Endothelial cell of coronary artery (primary cell): ENCODE measurements at places on chromosomes 5 and 9. TPM values are rescaled to one million over a fixed set of nuclear protein-coding genes. Genes with fewer than 3 reads are reported as not detected.

PRRX2 gene
- 0.66 TPM in 1 of 2 replicates, not detected in the other for total RNA-seq

SH3RF2 gene
- total RNA-seq, result 1.2 and 4.3 TPM in 2 replicates

PCDHGB3 gene
- 3.1 and 4.0 TPM in 2 replicates for total RNA-seq

LHX3 gene
- not detected in 2 replicates for total RNA-seq

SLC34A3 gene
- not detected in 2 replicates for total RNA-seq

PCDHB3 gene
- total RNA-seq, result 0.36 and 0.38 TPM in 2 replicates

ADAMTSL2 gene
- total RNA-seq, result 0.75 TPM in 1 of 2 replicates, not detected in the other

KCNV2 gene
- total RNA-seq, result not detected in 2 replicates

F12 gene
- total RNA-seq, result 0.56 and 0.99 TPM in 2 replicates

SLC44A1 gene
- total RNA-seq, result 34.1 and 50.3 TPM in 2 replicates

SCGB3A1 gene
- not detected in 2 replicates for total RNA-seq

PKD2L2 gene
- not detected in 2 replicates for total RNA-seq

MYOT gene
- not detected in 2 replicates for total RNA-seq
